HT1080 (cell line): ENCODE measurements at places on chromosomes 4 and X. TPM values are rescaled to one million over a fixed set of nuclear protein-coding genes. Genes with fewer than 3 reads are reported as not detected.

The FGF2 gene
- 16.7 and 16.8 TPM in 2 replicates for total RNA-seq

GRCh38 chr4:31088600-31089230 is 368.5 kb downstream of the PCDH7 start:
- DNase-seq: no peak

DNA sequence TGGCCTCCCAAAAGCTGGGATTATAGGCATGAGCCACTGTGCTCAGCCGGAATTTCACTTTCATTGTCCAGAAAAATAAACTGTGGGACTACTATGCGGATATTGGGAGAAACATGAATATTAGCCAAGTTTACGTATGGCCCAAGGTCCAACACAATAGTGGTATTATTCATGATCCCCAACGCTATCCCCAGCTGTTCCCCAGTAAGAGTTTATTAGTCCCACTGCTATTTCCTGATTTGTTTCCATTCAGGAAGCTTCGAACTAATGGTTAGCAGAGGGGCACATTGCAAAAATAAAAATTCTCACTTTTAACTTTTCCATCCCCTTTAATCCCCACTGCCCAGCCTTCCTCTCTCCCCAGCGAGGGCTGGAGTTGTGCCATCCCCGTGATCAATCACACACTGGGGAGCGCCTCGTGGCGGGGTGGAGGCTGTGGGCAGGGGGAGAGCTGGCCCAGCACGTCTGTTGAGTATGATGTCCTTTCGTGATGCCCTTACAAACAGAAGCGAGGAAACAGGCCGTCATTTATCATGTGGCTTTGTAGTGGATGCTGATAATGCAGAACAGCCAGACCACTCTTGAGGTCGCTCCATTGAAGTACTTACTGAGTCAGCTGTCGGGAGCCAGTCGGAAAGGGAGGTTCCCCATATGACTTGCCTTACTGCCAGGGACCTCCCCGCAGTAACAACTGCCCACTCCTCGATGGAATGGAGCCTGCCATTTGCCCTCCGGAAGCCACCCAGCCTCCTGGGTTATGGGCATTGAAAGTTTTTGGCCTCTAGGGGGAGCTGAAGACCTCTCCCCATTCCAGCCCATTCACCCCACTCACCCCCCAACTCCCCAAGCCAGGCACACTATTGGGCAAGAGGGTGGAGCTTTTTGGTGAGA is 117.0 kb downstream of the KDR start:
- DNase-seq: peak; percentile 18

DNA sequence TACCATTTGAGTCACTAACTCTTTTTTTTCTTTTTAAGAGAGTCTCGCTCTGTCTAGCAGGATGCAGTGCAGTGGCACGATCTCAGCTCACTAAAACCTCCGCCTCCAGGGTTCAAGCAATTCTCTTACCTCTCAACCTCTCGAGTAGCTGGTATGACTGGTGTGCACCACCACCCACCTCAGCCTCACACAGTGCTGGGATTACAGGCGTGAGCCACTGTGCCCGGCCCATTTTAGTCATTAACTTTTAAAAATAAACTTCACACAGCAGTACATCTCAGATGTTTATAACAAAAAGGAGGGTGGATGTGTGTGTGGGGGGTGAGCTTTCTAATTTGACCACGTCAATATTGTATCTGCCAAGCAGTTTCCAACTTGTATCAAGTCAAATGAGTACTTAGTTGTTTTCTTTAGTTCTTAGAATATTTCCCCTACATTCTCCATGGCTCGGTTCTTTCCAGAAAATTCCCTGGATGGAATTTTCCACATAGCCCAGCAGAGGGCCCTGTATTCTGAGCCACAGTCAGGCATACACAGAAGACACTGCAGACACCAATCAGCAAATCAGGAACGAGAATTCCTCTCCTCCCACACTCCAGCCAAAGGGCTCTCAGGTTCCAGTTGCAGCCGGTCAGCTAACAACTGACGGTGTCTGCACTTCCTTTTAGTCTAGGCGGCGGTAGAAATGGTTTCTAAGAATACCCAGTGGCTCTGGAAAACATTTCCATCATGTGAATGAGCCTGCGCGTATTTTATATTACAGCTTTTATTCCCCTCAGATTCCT is 20.1 kb upstream of the ARAF start:
- peak; percentile 88 for DNase-seq

- DNase-seq: peak; percentile 52
Observed at GRCh38 chr4:169810325-169811323, 52.9 kb upstream of the HPF1 start.
